ENCODE measurements at places on chromosomes 3 and 15.

- no peak for DNase-seq
Measured at GRCh38 chr3:122102191-122102935, 47.2 kb downstream of the CD86 start.

DNA sequence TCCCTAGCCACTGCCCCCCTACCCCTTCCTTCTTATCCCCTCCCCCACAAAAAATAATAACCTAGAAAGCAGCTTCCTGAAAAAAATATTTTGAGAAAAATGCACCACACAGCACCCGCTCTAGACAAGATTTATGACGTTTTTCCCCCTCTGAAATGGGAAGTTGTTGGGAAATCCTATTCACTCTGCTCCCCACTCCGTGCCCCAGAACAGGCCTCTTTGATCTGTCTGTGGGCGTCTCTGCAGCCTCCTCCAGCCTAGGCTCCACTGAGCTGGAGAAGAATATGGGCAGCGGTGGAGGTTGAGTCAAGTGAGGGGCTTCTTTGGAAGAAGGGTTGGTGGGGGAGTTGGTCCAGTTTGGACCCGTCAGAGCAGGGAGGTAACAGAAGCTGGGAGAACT lies 28.5 kb upstream of the POLG start:
- DNase-seq, result no peak

- no peak for DNase-seq
Measured at GRCh38 chr15:70436428-70436827, 326.9 kb downstream of the UACA start.

DNA sequence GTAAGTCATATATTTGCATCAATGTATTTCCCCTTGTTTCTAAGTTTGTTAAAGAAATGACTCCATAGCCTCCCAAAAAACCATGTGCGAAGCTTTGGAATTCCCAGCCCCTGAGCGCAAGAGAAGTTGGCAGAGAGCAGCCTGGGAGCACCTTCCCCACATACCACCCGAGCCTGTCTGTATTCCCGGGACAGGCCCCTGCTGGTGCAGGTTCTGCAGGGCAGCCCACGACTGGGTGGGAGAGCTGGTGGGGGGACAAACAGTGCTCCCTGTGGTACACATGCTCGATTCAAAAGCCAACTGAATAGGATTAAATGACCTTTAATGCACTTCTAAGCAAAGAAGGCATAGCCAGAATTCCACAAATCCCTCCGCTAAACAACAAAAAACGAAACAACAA lies 74.6 kb upstream of the SNRPA1 start:
- no peak for DNase-seq

GRCh38 chr3:57923101-57923500 lies 85.1 kb upstream of the FLNB start:
- DNase-seq, result no peak

GRCh38 chr3:125437631-125438435 lies 62.7 kb upstream of the ZNF148 start:
- DNase-seq, result peak; percentile 52

DNA sequence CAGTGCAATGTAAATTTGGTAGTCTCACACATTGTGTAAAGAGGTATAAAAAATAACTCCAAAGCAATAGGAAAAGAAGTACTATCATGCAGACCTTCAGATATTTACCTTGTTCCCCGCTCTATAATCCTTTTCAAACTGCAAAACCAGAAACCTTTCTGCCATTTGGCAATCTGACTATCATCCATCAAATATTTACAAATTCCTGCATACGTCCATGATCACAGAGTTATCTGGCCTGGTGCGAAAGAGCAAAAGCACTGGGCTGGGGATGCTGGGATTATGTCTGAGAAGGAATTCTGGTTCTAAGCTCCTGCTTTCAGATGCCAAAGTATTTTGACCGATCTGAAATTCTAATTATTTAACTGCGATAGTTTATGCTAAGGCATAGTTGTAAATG lies 143.1 kb downstream of the RORA start:
- no peak for DNase-seq

DNA sequence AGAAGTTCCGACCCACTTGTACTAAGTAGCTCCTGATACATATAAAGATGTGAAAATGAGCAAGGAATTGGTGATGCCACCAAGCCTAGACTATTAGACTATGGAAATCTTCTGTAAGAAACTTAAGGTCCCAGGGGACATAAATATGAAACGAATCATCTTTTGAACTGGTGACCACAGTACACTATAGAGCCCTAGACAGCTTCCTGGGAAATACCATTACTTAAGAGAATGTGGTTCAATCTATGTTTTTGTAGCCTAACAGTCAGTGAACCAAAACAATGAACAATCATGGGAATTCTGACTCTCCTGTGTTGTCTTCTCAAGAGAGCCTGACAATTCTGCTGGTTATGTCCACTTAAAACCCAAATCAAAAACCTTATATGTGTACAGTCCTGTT lies 191.6 kb downstream of the GREM1 start:
- DNase-seq, result no peak

DNA sequence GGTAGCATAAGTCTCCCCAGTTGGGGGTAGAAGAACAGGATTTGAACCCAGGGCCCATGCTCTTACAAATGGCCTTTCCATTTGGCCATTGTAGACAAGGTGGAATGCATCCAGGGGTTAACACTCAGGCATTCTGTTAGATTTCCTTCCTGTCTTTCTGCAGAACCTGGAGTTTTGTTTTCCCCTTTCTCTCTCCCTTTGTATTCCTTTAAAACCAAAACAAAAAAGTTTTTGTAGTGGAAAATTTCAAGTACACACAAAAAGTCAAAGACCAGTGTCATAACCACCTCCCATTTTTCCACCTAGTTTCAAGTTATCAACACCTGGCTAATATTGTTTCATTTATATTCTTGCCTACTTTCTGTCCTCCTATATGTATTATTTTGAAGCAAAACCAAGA lies 26.0 kb downstream of the FRMD4B start:
- DNase-seq, result no peak

GRCh38 chr3:182592747-182593146 lies 200.6 kb upstream of the ATP11B start:
- peak; percentile 42 for DNase-seq

- peak; percentile 65 for DNase-seq
Measured at GRCh38 chr15:60648928-60649679, 170.2 kb upstream of the ICE2 start.

- DNase-seq, result no peak
Measured at GRCh38 chr3:109480014-109480413, 142.7 kb upstream of the DPPA4 start.

DNA sequence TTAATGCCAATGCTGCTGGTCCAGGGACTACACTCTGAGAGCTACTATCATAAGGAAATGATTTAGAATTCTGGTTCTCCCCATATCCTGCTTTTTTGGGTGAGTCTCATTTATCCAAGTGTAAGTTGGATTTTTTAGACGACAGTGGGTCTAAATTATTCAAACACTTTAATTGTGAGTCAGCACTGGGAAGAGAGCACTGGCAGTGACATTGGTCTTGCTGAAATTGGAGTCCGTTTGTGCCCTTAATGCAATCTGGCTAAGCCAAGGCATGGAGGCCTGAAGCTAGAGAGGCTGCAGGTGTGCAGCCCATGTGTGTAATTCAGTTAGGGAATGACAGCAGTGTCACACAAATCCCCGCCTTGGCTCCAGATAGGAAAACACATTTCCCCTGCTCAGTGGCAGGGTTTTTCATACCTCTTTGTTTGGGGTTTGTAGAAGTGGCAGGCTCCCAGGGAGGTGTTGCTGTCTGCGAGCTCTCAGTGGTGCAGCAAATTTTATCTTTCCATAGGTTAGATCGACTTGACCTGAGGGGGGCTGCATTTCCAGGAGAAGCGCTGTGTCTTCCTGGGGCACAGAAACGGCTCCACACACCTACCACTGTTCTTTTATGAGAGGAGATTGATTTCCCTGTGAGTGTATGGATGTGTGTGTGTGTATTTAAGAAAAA lies 197.7 kb downstream of the CD47 start:
- DNase-seq, result no peak

GRCh38 chr3:88189361-88189810 lies 39.6 kb downstream of the C3orf38 start:
- DNase-seq, result peak; percentile 46

GRCh38 chr15:58474741-58475323 lies 43.0 kb downstream of the LIPC start:
- no peak for DNase-seq

GRCh38 chr3:46865031-46865507 lies 1.8 kb upstream of the MYL3 start:
- no peak for DNase-seq

- DNase-seq, result peak; percentile 67
Measured at GRCh38 chr3:134197681-134198261, 52.9 kb downstream of the RYK start.

GRCh38 chr15:36880913-36881460 lies 219.4 kb downstream of the MEIS2 start:
- DNase-seq, result no peak

GRCh38 chr3:24545887-24546286 lies 51.2 kb upstream of the THRB start:
- no peak for DNase-seq

Measured in DMS53 (cell line).